ENCODE measurements at places on chromosomes 3 and 15. TPM values are rescaled to one million over a fixed set of nuclear protein-coding genes. Genes with fewer than 3 reads are reported as not detected.

GASK1A gene
- total RNA-seq, result 0.99 TPM

OR5K2 gene
- not detected for total RNA-seq

ASB7 gene
- 11.8 TPM for total RNA-seq

CELSR3 gene
- total RNA-seq, result 0.78 TPM

P2RY13 gene
- total RNA-seq, result not detected

RTP3 gene
- not detected for total RNA-seq

PDIA5 gene
- total RNA-seq, result 27.2 TPM
